ENCODE measurements at places on chromosomes 3 and 15.

- DNase-seq, result no peak
Measured at GRCh38 chr3:23758253-23758838, 47.4 kb upstream of the UBE2E1 start.

DNA sequence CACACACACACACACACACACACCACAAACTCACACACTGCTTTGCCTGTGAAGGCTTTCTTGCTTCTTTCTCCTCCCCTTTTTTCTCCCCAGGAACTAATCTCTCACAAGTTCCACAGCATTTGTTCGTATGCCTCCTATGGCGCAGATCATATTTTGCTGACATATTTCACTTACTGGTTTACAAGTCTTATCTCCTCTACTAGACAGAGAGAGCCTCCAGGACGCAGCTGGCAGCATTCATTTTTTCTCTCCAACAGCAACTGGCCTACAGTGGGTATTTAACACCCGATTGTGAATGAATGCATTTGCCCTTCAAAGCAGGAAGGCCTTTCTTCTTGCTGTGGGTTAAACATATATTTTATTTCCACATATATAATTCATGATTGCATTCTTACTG is 47.0 kb upstream of the DLG1 start:
- no peak for DNase-seq

GRCh38 chr3:193145248-193145647 is 95.8 kb upstream of the PLAAT1 start:
- no peak for DNase-seq

GRCh38 chr3:141963301-141963700 is 86.9 kb downstream of the ATP1B3 start:
- DNase-seq, result no peak

- DNase-seq, result no peak
Measured at GRCh38 chr3:141096164-141096563, 45.0 kb downstream of the SPSB4 start.

DNA sequence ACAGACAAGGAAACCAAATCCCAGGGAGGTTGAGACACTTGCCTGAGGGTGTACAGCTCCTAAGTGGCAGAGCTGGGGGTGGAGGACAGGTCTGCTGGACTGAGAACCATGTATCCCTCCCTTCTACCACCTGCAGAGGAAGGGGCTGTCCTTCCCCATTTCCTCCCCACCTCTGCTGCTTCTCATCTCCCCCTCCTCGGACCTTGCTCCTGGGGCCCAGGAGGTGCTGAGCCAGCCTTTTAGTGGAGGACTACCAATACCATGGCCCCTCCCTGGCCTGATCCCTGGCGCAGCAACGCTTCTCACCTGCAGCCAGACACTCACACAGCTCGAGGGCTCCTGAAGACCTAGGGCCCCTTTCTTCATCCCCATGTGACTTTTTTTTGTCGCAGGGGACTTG is 50.4 kb downstream of the IDH2 start:
- DNase-seq, result no peak

- DNase-seq, result no peak
Measured at GRCh38 chr3:141625506-141625905, 112.6 kb upstream of the RNF7 start.

DNA sequence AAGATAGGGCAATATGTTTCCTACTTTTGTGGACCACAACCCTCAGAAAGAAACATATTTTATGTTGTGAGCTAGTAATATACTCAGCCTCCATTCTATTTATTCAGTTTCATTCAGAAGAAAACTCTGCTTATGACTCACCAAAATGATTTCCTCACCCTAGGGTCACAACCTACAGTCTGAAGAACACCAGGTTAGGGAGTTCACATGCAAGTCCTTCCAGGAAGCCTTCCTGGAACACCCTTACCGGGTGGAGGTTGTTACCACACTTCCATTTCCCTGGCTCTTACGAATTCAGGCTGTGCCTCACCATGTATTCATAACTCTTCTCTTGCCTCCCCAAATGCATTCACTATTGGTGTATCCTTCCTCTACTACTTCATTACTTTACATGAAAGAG is 228.0 kb upstream of the ADAMTS9 start:
- DNase-seq, result no peak

- DNase-seq, result no peak
Measured at GRCh38 chr15:91889111-91889815, 35.8 kb downstream of the SLCO3A1 start.

DNA sequence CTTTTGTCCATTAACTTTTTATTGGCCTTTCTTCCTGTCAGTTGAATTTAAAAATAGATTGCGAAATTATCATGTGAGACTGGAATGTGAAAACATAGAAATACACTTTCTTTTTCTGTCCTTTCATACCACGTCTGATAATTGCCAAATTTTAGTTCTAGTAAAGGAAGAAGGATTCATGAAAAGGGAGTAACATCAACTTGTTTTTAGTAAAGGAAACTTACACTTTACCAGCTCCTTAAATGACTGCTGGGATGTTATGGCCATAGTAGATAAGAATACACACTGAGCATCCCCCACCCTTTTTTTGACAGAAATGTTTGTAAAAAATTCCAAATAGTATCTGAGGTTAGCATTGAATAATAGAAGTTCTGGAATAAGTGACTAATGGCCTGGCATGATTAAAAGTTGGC is 137.9 kb downstream of the NEO1 start:
- no peak for DNase-seq

GRCh38 chr3:85560088-85560785 is 601.4 kb downstream of the CADM2 start:
- DNase-seq, result no peak

Measured in activated naive CD4-positive, alpha-beta T cell treated with Interleukin-2 at 50 U/mL for 16 hours (primary cell).